ENCODE measurements at places on chromosomes 4 and X.

DNA sequence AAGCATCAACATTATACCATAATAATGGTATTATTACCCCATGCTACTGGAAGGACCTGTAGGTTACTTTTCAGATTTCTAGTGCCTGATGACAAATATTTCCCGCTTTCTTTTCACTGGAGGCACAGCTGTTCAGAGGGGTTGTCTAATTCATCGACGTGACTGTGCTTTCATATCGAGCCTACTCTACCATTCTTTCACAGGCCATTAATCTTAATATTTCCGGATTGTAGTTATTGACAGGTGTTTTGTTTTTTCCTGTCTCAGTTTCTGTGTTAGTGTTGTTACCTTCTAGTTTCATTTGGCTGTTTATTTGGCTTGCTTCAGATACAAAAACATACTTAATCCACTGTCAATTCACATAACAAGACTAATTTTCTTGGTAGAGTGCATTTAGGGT, 330.9 kb downstream of the SPOCK3 start:
- no peak for DNase-seq

DNA sequence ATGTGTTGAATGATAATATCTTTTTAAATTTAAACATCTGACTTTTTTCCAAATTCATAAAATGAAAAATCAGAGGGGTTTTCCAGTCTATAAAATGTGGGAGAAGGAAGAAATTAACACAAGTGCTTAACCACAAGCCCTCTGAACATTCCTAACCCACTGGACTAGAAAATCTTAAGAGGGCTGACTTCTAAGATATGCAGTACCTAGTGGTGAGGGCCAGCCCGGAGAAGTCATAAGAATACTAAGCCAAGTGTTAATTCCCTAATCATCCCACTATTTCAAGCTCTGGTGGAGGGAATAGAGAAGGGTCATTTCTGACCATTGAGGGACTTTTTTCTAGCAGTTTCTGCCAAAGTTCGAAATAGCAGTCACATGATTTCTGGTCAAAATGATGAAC, 86.9 kb upstream of the NEIL3 start:
- DNase-seq, result no peak

DNA sequence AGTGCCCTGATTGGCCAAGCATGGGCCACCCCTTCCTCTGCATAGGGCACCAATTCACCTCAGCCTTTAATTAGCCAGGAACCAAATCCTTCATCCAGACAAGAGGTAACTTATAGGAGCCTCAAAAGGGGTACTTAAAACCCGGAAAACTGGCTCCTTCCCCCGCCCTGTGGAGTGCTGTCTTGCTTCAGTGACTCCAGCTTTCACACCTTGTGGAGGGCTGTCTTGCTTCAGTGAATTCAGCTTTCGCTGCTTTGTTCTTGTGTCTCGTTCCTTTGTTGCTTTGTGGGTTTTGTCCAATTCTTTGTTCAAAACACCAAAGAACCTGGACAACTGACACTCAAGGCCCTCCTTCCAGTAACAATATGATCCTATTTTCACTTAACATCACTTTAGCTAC, 82.2 kb upstream of the FRG1 start:
- DNase-seq, result no peak

DNA sequence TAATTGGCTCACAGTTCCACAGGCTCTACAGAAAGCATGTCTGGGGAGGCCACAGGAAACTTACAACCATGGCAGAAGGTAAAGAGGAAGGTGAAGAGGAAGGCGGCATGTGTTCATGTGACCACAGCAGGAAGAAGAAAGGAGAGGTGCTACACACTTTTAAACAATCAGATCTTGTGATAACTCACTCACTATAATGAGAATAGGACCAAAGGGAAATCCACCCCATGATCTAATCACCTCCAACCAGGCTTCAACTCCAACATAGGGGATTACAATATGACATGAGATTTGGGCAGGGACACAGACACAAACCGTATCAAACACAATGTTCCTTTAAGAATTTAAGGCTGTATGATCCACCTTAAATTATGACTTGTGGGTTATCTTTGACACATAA, 10.5 kb upstream of the PGM2 start:
- no peak for DNase-seq

DNA sequence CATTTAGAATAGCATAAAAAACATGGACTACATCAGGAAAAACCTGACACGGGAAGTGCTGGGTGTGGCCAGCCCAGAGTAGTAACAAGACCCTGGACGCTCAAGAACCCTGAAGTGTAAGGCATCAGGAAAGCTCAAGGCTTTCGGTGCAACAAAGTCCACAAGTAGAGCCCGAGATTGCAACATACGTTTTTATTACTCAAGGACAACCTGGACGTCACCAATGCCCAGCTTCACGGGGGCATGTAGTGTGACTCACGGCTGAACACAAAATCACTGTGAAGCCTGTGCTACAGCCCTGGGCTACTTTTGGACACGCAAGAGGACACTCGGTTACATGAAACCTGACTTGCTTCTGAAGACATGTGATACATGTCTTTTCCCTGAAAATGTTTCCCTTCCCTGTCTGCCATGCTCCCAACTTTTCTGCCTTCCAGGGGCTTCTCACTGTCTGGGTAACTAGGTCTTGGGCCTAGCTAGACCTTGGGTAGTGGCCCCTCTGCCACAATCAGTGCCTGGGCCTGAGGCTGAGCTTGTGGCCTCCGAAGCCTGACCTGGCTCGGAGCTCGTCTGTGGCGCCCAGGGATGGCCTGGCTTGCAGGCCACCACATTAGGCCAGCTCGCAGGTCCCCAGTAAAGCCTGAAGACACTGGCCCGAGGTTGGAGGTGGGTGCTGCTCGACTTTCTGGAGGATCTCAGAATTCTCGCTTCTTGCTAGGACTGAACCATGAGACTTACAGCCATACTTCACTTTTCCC, 9.2 kb downstream of the IRAK1 start:
- DNase-seq, result no peak

- DNase-seq, result no peak
Observed at GRCh38 chr4:145819853-145820181, 118.8 kb downstream of the ZNF827 start.

- no peak for DNase-seq
Observed at GRCh38 chr4:2263926-2264321, 2.0 kb upstream of the MXD4 start.

DNA sequence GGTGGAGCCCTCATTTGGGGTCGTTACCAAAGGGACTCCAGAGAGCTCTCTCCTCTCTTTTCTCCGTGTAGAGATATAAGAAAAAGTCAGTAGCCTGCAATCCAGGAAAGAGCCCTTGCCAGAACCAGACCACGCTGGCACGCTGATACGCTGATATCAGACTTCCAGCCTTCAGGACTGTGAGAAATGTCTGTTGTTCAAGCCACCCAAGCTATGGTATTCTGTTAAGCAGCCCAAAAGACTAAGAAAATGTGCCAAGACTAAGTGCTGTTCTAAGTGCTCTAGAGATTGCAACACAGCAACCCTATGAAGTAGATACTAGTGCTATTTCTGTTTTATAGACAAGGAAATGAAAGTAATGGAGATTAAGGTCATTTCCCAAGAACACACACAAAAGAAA, 205.7 kb downstream of the CAMK2D start:
- no peak for DNase-seq

- no peak for DNase-seq
Observed at GRCh38 chr4:123953566-123953965, 557.0 kb downstream of the SPRY1 start.

DNA sequence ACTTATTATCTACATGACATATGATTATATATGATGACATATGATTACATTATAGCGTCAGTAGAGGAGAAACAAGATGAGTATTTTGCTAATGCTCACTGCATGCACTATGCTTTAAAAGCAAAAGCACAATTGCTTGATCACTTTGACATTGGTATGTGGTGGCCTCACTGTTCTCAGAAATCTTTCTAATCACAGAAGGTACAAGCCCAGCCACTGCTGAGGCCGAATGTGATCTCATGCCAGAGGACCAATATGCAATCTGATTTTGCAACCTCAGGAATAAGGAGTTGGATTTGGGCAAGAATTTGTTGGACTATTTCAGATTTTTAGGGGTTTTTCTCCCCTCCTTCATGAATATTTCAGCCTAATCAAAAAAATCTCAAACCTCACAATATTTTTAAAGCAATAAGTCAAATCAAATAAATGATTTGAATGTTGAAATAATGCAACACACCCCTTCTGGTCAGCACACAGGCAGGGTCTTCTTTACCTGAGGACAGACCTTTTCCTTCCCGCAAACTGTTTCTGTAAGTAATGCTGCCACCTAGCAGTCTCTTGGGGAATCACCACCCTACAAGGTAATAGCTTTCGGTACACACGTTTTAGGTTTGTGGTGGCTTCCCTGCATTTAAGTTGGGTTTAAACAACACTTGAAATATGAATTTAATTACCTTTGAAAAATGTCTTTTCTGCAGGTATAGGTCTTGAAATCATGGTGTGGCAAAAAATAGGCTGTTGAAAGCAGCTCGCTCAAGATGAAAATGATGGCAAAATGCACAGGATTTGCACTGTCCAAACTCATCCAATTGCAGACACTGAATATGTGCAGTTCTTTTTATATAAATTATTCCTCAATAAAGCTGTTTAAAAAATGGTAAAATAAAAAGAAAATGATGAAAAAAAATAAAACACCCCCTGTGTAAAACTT, 4.8 kb upstream of the CXCL13 start:
- no peak for DNase-seq

DNA sequence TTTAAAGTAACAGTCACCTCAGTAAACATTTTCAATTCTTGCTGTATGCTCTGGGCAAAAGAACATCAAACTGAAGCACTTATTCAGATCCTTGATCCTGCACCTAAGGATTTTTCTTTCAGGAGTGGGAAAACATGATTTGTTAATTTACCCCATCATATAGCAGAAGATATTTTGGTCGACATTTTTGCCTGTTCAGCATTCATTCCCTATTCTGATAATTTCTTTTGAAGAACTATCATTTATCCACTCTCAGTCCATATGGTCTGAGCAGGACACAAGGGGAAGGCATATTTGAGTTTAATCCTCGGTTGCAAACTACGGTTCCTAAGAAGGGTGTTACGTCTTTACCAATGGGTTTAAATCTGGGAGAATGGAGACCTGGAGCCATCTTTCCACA, 1.2 kb upstream of the CLOCK start:
- DNase-seq, result no peak

DNA sequence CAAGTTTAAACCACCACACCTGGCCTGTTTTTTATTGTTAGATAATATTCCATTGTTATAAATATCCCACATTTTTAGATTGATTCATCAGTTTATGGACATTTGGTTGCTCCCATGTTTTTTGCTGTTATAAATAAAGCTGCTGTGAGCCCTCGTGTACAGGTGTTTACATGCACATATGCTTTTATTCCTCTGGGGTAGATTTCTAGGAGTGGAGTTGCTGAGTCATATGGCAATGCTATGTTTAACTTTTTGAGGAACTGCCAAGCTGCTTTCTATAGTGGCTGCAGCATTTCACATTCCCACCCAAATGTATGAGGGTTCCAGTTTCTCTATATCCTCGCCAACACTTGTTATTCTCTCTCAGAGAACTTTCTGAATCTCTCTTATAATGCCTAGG, 90.5 kb downstream of the TBL1X start:
- no peak for DNase-seq

DNA sequence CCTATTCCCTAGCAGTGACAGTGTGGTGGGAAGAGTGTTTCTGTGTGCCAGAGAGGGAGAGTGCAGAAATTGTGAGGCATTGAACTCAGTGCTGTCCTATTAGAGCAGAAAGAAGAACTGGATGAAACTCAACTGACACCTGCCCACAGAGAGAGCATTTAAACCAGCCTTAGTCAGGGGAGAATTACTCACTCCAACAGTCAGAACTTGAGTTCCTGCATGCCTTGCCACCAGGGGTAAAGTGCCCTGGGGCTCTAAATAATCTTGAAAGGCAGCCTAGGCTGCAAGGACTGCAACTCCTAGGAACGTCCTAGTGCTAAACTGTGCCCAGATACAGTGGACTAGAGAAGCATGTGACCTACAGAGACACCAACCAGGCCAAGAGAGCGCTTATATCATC, 12.8 kb downstream of the CYSLTR1 start:
- no peak for DNase-seq

GRCh38 chr4:29966386-29966785, 753.8 kb upstream of the PCDH7 start:
- no peak for DNase-seq

GRCh38 chr4:142556570-142557238, 289.4 kb downstream of the INPP4B start:
- no peak for DNase-seq

DNA sequence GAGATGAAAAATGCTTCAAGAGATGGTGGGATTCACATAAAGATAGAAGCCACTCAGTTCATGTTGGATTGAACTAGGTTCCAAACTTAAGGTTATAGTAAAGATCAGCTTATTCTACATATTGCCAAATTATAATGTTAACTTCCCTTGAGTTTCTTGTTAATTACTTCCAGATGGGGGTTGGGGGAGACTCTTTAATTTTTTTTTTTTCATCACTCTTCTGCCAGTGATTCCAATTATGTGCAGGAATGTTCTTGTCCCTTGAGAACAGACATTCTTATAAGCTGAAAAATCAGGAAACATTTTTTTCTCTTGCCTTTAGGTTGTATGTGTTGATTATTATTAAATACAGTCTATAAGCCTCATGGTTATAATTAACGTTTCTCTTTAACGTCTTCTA, 30.0 kb downstream of the MND1 start:
- no peak for DNase-seq

GRCh38 chr4:168871632-168872031, 138.4 kb downstream of the CBR4 start:
- DNase-seq, result no peak

DNA sequence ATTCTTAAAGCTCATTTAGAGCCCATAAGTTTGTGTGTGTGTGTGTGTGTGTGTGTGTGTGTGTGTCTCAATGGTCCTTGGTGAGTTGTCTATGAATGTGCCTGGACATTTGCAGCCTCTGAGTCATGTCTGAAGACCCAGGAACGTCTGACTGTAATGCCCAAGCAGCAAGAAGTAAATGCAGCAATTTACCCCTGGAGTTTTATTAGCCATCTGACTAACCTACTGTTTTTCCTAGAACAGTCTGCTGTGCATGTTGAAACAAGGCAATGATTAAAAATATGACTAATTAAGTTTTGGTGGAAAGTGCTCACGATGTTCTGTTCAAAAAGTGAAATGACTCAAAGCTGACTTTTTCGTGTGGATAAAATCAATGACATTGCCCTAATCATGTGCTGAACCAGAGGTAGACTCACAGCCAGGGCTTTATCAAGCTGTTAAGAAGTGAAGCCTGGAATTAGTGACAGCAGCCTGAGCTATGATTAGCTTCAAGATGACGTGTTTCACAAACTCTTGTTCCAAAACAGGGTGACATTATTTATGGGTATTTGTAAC, 201.6 kb downstream of the CPE start:
- no peak for DNase-seq

GRCh38 chr4:3776166-3777032, 10.2 kb downstream of the ADRA2C start:
- DNase-seq, result no peak

DNA sequence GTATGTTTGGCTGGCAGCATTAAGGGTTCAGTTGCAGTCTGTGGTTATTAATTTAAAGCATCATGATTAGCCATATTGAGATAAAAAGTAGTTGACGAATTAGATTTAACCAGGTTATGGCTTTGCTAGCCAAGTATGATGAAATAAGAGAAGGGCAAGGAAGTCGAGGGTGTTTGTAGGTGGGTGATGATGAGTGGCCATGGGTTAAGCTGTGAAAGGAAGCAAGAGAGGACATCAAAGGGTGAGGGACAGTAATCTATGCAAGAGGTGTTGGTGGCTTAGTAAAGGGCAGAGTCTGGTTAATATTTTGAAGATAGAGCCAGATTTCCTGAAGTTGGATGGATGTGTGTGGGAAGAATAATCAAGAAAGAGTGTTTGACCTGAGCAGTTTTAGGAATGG, 44.5 kb downstream of the STIM2 start:
- no peak for DNase-seq

Data from ecto neural progenitor cell (in vitro differentiated cells).